HS-5 (cell line): ENCODE measurements at places on chromosomes 16 and 17.

GRCh38 chr16:68750193-68750695, 13.2 kb downstream of the CDH1 start:
- DNase-seq = no peak

DNA sequence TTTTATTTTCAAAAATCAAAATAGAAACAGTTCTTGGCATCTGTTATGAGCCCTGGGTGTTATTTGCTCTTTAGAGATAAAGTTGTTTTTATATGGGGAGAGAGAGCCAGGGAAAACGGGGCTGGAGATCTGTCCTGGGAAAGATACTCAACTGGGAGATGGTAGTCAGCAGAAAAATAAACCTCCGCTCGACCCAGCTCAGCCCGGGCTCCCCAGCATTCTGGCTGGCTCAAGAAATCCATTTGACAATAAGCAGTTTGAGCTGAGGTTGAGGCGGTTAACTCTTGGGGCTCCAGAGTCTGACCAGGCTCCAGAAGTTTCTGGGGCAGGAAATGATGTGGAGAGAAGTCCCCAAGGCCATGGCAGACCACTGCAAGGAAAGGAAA, 151.9 kb downstream of the IRX5 start:
- DNase-seq = no peak

- no peak for DNase-seq
Observed at GRCh38 chr16:74451951-74452758, 30.9 kb upstream of the CLEC18B start.

- DNase-seq = no peak
Observed at GRCh38 chr17:67157732-67158639, 87.0 kb downstream of the HELZ start.

DNA sequence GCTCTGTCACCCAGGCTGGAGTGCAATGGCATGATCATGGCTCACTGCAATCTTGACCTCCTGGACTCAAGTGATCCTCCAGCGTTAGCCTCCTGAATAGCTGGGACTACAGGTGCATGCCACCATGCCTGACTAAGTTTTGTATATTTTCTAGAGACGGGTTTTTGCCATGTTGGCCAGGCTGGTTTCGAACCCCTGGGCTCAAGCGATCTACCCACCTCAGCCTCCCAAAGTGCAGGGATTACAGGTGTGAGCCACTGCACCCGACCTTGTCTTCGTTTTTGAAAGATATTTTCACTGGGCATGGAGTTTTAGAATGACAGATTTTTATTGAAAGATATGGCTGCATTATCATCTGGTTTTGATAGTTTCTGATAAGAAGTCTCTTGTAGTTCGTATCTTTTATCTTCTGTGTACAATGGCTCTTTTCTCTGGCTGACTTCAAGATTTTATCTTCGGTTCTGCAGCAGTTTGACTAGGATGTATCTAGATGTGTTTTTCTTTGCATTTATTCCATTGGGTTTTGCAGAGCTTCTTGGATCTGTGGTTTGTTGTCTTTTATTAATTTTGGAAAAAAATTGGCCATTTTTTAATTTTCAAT, 14.6 kb downstream of the ADGRG5 start:
- no peak for DNase-seq

GRCh38 chr17:13874134-13874533, 195.2 kb upstream of the COX10 start:
- no peak for DNase-seq

DNA sequence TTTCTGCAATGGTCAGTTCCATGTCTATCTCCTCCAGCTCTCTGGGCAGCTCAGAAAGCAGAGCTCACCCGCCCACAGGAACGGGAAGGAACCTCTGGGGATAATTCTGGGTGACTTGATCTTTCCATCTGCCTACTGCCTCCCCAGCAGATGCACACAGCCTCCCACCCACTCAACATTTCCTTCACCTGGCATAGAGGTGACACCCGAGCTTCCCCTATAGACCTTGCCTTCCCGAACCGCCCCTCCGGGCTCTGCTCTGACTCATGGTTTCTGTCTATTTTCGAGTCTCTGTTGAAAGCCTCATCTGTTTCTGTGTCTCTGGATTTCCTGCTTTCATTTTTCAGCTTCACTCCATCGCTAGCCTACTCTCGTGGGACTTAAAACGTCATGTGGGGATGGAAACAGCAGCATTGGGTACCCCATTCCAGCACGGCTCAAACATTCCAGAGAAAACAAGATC, 11.4 kb downstream of the GGA3 start:
- DNase-seq = no peak
